ENCODE measurements at places on chromosomes 1 and 21.

DNA sequence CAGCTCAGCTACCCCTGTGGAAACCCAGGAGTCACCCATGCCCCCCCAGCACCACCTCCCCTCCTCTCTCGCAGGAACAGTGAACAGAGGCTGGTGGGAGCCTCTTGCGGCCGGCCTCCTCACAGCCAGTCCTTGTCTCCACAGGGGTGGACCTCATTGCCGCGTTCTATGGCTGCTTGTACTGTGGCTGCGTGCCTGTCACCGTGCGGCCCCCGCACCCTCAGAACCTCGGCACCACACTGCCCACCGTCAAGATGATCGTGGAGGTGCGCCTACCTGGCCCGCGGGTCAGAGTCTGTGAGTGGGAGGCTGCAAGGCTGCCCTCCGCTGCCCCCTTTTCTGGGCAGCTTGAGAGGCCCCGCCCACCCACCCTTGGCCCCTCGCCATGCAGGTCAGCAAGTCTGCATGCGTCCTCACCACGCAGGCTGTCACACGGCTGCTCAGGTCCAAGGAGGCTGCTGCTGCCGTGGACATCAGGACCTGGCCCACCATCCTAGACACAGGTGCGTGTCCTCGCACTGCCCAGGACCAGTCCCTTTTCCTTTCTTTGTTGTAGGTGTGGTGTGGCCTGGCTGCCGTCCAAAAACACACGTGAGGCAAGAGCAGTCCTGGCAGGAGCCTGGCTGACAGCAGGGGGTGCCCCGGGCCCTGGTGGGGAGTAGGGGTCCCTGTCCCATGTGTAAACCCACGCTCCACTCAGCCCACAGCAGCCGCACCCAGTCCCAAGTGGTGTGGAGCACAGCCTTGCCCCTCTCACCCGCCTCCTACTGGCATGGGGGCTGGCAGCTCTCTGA lies 50.3 kb downstream of the S100B start:
- DNase-seq = peak; percentile 69
- no peaks in the 10 kb centered on the region for H3K4me1 ChIP-seq
- peaks cover 87% of the 10 kb centered on the region for H3K36me3 ChIP-seq
- no peak overlapping the region for H3K4me3 ChIP-seq
- H3K27me3 ChIP-seq = no peaks in the 10 kb centered on the region

GRCh38 chr1:14265495-14265894 lies 333.0 kb upstream of the KAZN start:
- no peaks in the 10 kb centered on the region for H3K27me3 ChIP-seq
- H3K4me1 ChIP-seq = no peaks in the 10 kb centered on the region
- DNase-seq = no peak
- no peak overlapping the region for H3K27ac ChIP-seq
- H3K36me3 ChIP-seq = no peaks in the 10 kb centered on the region

GRCh38 chr1:191963286-191963685 lies 195.0 kb upstream of the RGS18 start:
- H3K36me3 ChIP-seq = no peaks in the 10 kb centered on the region
- no peak overlapping the region for H3K27ac ChIP-seq
- DNase-seq = no peak
- no peaks in the 10 kb centered on the region for H3K27me3 ChIP-seq
- H3K4me1 ChIP-seq = no peaks in the 10 kb centered on the region
- no peak overlapping the region for H3K4me3 ChIP-seq

DNA sequence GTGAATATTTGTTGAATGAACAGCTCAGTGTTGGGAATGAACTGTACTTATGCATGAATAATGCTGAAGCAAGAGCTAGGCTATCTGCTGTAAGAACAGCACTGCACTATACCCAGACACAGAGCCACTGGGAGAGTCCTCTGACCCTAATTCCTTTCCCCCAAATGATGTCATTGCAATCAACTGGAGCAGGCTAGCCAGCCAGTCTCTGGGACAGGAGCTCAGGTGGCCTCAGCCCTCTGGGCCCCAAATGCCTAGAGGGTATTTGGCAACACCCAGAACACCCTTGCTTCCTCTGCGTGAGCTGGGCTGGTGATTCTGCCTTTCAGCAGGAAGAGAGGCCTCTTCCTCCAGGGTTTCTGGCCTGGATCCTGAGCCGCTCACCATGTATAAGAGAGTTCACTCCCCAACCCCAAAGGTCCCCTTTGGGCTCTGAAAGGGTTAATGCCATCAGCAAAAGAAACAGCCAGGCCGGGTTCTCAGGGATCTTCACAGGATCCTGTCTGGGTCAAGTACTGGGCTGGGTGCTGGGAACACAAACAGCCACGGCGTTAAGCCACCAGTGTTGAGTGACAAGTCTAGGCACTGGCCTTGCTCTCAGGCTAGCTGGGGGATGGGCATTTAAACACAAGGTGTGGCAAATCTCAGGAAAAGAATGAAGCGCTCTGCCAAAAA lies 3.7 kb upstream of the PADI4 start:
- peaks cover 12% of the 10 kb centered on the region for H3K27me3 ChIP-seq
- no peak for DNase-seq

DNA sequence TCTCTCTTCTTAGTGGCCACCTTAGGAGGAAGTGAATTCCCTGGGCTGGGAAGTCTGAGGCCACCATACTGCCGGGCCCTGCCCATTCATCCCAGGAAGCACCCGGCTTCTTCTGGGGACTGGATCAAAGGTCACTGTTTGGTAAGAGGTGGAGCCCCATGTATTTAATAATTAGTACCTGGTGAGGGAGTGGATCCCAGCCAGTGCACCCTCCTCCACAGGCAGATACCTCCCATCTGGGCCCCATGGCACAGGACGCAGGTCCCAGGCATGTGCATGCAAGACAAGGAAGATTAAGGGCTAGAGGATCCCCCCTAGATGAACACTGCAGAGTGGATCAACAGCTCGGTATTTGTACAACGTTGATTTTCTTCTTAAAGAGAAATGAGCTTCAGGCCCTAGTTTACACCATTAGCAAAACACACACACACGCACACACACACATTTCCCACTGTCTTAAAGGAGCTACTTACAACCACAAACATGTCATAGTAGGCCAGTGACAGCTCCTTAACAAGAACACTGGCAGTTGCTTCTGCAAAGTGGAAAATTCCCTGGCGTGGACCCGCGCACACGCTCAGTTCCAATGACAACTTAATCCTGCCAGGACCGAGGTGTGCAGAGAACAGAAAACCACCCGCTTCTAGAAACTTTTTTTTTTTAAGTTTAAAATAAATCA lies 90.7 kb downstream of the MRPL37 start:
- H3K27ac ChIP-seq = peak overlapping the region; percentile 37
- DNase-seq = no peak
- H3K4me1 ChIP-seq = peaks cover 64% of the 10 kb centered on the region
- H3K36me3 ChIP-seq = no peaks in the 10 kb centered on the region

GRCh38 chr1:114323959-114324661 lies 170.4 kb upstream of the SYT6 start:
- peaks cover 9% of the 10 kb centered on the region for H3K27me3 ChIP-seq
- H3K27ac ChIP-seq = no peak overlapping the region
- no peak for DNase-seq

DNA sequence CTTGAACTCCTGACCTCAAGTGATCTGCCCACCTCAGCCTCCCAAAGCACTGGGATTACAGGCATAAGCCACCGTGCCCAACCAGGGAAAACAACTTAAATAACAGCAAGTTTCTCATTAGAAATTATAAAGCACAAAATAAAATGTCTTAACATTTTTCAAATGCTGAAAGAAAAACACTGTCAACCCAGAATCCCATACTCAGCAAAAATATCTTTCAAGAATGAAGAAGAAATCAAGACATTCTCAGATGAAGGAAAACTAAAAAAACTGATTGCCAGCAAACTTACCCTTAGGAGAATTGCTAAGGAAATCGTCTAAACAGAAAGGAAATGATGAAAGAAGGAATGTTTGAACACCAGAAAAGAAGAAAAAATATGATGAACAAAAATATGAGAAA lies 191.1 kb upstream of the NR5A2 start:
- H3K27ac ChIP-seq = no peak overlapping the region
- no peaks in the 10 kb centered on the region for H3K36me3 ChIP-seq
- H3K27me3 ChIP-seq = no peaks in the 10 kb centered on the region
- no peaks in the 10 kb centered on the region for H3K4me1 ChIP-seq

GRCh38 chr1:110356379-110356778 lies 17.2 kb downstream of the RBM15 start:
- no peak for DNase-seq
- H3K4me3 ChIP-seq = no peak overlapping the region
- no peak overlapping the region for H3K27ac ChIP-seq
- no peaks in the 10 kb centered on the region for H3K27me3 ChIP-seq
- no peaks in the 10 kb centered on the region for H3K36me3 ChIP-seq

DNA sequence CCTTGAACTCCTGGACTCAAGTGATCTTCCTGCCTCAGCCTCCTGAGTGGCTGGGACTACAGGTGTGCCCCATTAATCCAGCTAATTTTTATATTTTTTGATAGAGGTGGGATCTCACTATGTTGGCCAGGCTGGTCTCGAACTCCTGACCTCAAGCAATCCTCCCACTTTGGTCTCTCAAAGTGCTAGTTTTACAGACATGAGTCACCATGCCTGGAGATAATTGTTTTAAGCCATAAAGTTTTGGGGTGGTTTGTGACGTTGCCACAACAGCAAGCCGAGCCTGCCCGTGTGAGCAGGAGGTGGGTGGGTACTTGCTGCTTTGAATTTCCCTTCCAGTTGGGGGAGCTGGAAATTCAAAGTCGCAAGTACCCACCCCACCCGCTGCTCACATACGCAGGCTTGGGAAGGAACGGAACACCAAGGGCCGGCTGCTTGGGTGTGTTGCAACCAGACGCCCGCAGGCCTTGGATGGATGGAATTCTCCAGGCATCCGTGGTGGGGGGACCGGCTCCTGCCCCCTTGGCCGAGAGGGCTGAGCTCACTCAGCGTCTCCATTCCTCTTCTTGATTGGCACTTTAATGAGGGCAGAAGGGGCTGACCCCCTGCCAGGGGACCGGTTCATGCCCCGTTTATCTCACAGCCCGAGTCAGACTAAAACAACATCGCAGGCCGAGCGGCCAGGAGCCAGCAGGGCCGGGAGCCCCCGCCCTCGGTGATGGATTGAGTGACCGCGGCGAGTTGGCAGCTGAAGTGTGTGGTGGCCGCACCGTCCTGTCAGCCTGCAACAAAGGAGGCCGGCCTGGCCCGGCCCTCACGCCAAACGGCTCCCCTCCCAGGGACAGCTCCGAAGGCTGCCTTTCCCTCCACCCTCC lies 78.1 kb downstream of the DHRS3 start:
- peaks cover 19% of the 10 kb centered on the region for H3K4me1 ChIP-seq
- DNase-seq = peak; percentile 91
- no peak overlapping the region for H3K4me3 ChIP-seq
- H3K27ac ChIP-seq = peak overlapping the region; percentile 7
- H3K27me3 ChIP-seq = no peaks in the 10 kb centered on the region

DNA sequence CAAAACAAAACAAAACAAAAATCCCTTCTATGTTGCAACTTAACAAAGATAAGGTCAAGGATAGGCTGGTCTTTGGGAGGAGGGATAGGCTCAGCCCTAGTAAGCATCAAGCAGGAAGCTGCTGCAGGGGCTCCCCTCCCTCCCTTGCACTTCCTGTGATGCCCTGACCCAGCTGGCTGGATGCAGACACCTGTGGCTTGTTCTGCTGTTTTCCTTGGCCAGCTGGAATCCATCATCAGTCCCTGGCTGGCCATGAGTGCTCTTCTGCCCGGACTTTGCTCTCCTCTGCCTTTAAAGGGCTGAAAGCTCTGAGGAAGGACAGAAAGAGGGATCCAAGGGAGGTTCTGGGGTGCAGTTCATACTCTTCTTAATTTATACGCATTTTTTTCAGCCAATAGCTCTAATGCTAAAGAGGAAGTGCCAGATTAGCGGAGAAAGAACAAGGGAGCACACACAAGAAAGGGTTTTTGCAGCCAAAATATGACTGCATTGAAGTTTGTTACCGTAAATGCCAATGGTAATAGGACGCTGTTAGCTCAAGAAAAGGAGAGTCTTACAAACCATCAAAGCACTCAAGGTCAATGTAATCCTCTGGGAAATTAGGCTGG lies 19.9 kb upstream of the UBE2U start:
- no peaks in the 10 kb centered on the region for H3K27me3 ChIP-seq
- H3K27ac ChIP-seq = no peak overlapping the region
- no peaks in the 10 kb centered on the region for H3K4me1 ChIP-seq
- peaks cover under 1% of the 10 kb centered on the region for H3K36me3 ChIP-seq

GRCh38 chr1:215679231-215679630 lies 112.1 kb downstream of the KCTD3 start:
- no peak overlapping the region for H3K27ac ChIP-seq
- no peaks in the 10 kb centered on the region for H3K4me1 ChIP-seq
- no peak for DNase-seq
- no peaks in the 10 kb centered on the region for H3K27me3 ChIP-seq
- H3K4me3 ChIP-seq = no peak overlapping the region
- no peaks in the 10 kb centered on the region for H3K36me3 ChIP-seq

GRCh38 chr1:230788561-230789275 lies 41.5 kb downstream of the CAPN9 start:
- H3K27ac ChIP-seq = no peak overlapping the region
- H3K27me3 ChIP-seq = no peaks in the 10 kb centered on the region
- H3K36me3 ChIP-seq = no peaks in the 10 kb centered on the region
- H3K4me1 ChIP-seq = no peaks in the 10 kb centered on the region
- H3K4me3 ChIP-seq = no peak overlapping the region

DNA sequence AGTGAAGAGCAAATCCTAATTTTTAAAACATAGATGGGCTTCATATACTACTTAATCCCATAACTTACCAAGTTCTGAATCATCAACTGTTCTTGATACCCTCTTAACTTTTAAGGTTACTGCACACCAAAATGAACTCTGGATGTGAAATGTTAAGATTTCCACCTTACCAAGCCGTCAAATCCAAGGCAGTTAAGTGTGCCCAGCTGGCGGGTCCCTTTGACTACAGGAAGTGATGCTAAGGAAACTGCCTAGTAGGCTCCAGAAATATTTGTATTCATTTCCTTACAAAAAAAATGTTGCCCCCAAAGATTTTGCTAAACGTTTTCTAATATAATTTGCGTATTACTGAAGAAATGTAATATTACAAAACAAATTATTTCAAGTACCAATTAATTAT lies 10.7 kb downstream of the NRIP1 start:
- H3K27ac ChIP-seq = no peak overlapping the region
- peaks cover 55% of the 10 kb centered on the region for H3K4me1 ChIP-seq
- H3K4me3 ChIP-seq = no peak overlapping the region
- no peaks in the 10 kb centered on the region for H3K27me3 ChIP-seq
- DNase-seq = no peak
- H3K36me3 ChIP-seq = no peaks in the 10 kb centered on the region

DNA sequence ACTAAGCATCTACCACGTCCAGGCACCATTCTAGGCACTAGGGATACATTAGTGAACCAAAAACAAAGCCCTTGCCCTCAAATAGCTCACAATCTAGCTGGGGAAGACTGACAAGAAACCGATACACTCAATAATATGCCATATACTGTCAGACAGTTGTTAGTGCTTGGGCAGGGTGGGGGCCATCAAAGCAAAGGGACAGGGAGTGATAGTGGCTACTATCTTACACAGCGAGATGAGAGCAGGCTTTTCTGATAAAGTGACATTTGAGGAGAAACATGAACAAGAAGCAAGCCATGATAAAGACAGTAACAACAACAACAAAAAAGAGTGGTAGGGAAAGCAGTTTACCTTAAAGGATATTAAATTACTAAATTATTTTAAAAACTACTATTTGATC lies 41.1 kb downstream of the ERO1B start:
- H3K27me3 ChIP-seq = no peaks in the 10 kb centered on the region
- H3K4me3 ChIP-seq = no peak overlapping the region
- no peak overlapping the region for H3K27ac ChIP-seq
- H3K4me1 ChIP-seq = no peaks in the 10 kb centered on the region
- peaks cover 14% of the 10 kb centered on the region for H3K36me3 ChIP-seq

All from suprapubic skin (tissue), 4 donors.